ENCODE measurements at places on chromosomes 3 and 15. TPM values are rescaled to one million over a fixed set of nuclear protein-coding genes. Genes with fewer than 3 reads are reported as not detected.
A peak's percentile ranks its signal among the peaks of the same experiment; 100 is the strongest.

Gene ESYT3
- 1.6 TPM for total RNA-seq

Gene TUSC7
- total RNA-seq = not detected

DNA sequence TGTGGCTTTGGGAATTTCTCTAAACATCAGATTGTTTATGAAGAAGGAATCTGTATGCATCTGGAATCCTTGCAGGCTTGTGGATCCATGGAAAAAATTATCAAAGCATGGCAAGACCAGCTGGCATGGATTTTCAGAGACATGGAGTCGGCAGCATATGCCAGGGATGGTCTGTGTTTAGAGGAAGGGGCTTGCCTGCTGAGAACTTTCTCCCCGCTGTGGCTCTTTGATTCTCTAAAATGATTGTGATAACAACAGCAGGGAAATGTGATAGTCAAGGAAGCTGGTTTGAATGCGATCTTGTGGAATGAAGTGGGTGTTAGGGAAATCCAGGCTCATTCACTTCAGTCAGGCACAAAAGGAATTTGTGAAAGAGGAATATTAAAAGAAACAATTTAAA lies 245.7 kb upstream of the THRB start:
- peaks cover 53% of the 10 kb centered on the region for H3K27me3 ChIP-seq
- no peak overlapping the region for H3K27ac ChIP-seq
- DNase-seq = no peak
- H3K4me1 ChIP-seq = no peaks in the 10 kb centered on the region

DNA sequence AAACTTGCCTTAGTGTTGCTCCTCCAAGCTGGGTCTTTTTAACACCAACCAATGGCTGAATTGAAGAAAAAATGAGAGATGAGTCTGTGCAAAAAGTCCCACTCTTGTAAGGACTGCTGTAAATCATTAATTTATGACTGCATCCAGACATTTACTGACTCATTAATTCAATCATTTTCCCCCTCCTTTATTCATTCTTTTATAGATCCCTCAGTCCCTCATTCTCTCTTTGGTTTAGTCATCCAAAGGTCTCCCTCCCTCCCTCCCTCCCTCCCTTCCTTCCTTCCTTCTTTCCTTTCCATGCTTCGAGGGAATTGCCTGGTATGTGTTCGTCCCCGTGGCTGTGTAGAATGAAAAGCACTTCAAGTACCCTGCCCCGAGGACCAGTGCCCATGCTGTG lies 35.3 kb upstream of the MRPS22 start:
- H3K4me3 ChIP-seq = no peak overlapping the region
- H3K27ac ChIP-seq = peak overlapping the region; percentile 82
- H3K36me3 ChIP-seq = no peaks in the 10 kb centered on the region
- H3K27me3 ChIP-seq = no peaks in the 10 kb centered on the region
- H3K4me1 ChIP-seq = peaks cover 60% of the 10 kb centered on the region

Gene ZNF660
- not detected for total RNA-seq

GRCh38 chr15:76585576-76585897 lies 249.0 kb downstream of the ISL2 start:
- DNase-seq = no peak
- H3K27ac ChIP-seq = no peak overlapping the region
- no peaks in the 10 kb centered on the region for H3K27me3 ChIP-seq
- H3K4me1 ChIP-seq = no peaks in the 10 kb centered on the region
- 0 out of 2 replicates have a peak, but pooled peaks cover 2% of the 10 kb centered on the region for H3K36me3 ChIP-seq

GRCh38 chr3:174767853-174768382 lies 91.2 kb upstream of the NAALADL2 start:
- 0 out of 2 replicates have a peak overlapping the region, but pooled peaks have one; percentile 6 for H3K4me3 ChIP-seq
- H3K27me3 ChIP-seq = no peaks in the 10 kb centered on the region
- DNase-seq = peak; percentile 74
- peaks cover 39% of the 10 kb centered on the region for H3K4me1 ChIP-seq
- no peaks in the 10 kb centered on the region for H3K36me3 ChIP-seq

- H3K27me3 ChIP-seq = no peaks in the 10 kb centered on the region
- H3K4me1 ChIP-seq = peaks cover 11% of the 10 kb centered on the region
- H3K4me3 ChIP-seq = no peak overlapping the region
- H3K27ac ChIP-seq = no peak overlapping the region
- DNase-seq = no peak
Measured at GRCh38 chr3:149266736-149267135, 45.1 kb upstream of the CP start.

Gene KBTBD12
- total RNA-seq = not detected

- H3K27me3 ChIP-seq = no peaks in the 10 kb centered on the region
- no peaks in the 10 kb centered on the region for H3K4me1 ChIP-seq
- H3K36me3 ChIP-seq = no peaks in the 10 kb centered on the region
- no peak overlapping the region for H3K27ac ChIP-seq
- no peak overlapping the region for H3K4me3 ChIP-seq
- peak; percentile 26 for DNase-seq
Measured at GRCh38 chr15:50786871-50787270, 21.4 kb upstream of the SPPL2A start.

DNA sequence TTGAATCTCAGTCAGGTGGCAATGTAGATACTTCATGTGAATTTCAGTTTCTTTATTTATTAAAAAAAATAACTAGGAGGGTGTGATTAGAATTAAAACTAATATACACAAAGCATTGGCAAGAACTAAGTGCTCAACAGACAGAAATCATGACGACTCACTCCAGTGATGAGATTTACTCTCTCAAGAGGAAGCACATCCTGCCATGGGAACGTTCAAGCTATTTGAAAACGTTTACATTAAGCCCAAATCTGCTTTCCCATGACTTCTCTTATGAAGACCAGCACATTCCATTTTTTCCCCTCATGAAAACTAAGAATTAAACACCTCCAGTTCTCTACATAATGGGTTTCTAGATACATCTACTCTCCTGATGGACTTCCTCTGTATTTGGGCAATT lies 8.5 kb downstream of the WDR53 start:
- peak; percentile 20 for DNase-seq
- no peak overlapping the region for H3K4me3 ChIP-seq
- peaks cover 5% of the 10 kb centered on the region for H3K36me3 ChIP-seq
- H3K4me1 ChIP-seq = peaks cover 34% of the 10 kb centered on the region

- no peak overlapping the region for H3K27ac ChIP-seq
- H3K27me3 ChIP-seq = no peaks in the 10 kb centered on the region
- no peak overlapping the region for H3K4me3 ChIP-seq
Measured at GRCh38 chr3:49680493-49681231, 6.5 kb downstream of the APEH start.

Gene HOMER2
- total RNA-seq = 29.5 TPM

GRCh38 chr3:175656461-175656860 lies 797.3 kb downstream of the NAALADL2 start:
- no peak overlapping the region for H3K4me3 ChIP-seq
- H3K36me3 ChIP-seq = no peaks in the 10 kb centered on the region
- DNase-seq = peak; percentile 34
- H3K4me1 ChIP-seq = peaks cover 8% of the 10 kb centered on the region

DNA sequence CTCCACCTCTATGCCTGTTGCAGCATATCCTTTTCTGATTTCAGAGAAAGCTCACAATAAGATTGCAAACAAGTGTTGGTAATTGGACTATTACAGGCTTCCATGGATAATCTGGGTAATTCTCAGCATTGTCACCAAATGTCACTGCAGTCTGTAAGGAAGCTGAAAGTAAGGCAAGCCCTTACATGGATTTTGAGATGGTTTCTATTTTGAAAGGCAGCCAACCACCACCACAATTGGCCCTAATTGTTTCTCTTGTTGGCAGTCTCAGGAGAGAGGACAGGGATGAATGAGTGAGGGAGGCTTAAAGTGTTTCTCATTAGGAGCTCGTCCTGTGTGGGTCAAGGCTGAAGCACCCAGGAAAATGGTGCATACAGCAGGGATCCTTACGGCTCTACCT lies 879.9 kb downstream of the TUSC7 start:
- DNase-seq = no peak
- H3K27me3 ChIP-seq = no peaks in the 10 kb centered on the region
- no peak overlapping the region for H3K4me3 ChIP-seq
- no peak overlapping the region for H3K27ac ChIP-seq
- no peaks in the 10 kb centered on the region for H3K4me1 ChIP-seq

- no peaks in the 10 kb centered on the region for H3K27me3 ChIP-seq
- no peak overlapping the region for H3K4me3 ChIP-seq
- DNase-seq = no peak
- H3K27ac ChIP-seq = no peak overlapping the region
- peaks cover 11% of the 10 kb centered on the region for H3K36me3 ChIP-seq
- no peaks in the 10 kb centered on the region for H3K4me1 ChIP-seq
Measured at GRCh38 chr3:136899622-136900158, 37.7 kb downstream of the NCK1 start.

DNA sequence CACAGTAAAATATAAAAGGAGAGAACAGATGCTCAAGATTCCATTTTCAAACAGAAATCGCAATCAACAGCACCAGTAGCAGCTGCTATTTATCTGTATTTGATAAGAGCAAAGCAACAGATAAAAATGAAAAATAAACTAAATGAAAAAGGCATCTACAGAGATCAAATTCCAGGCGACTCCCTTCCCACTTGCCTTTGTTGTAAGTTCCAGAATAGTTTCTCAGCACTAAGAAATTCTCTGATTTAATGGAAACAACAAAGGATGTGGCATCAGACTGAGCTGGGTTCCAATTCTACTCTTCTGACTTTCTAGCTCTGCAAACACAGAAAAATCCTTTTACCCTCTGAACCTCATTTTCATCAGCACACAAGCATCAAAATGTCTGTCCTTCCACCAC lies 110.8 kb upstream of the MME start:
- DNase-seq = no peak
- H3K4me1 ChIP-seq = peaks cover 9% of the 10 kb centered on the region
- H3K4me3 ChIP-seq = no peak overlapping the region
- H3K36me3 ChIP-seq = no peaks in the 10 kb centered on the region
- H3K27me3 ChIP-seq = no peaks in the 10 kb centered on the region
- H3K27ac ChIP-seq = no peak overlapping the region

DNA sequence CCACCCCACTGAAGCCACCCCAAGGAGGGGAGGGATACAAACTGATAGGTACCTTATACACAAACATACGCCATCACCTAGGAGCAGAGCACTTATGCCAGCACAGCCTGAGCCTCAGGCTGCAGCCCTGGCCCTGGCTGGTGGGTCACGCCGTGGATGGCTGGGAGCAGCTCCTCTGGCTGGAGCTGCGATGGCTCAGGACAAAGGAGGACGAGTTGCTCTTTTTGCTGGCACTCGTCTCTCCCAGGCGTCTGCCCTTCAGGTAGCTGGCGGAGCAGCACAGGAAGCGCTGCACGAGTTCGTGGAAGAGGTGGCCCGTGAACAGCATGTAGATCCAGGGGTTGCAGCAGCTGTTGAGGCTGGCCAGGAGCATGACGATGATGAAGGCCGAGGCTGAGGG lies 16.6 kb downstream of the OXTR start:
- 0 out of 2 replicates have a peak, but pooled peaks cover 2% of the 10 kb centered on the region for H3K36me3 ChIP-seq
- H3K27me3 ChIP-seq = no peaks in the 10 kb centered on the region
- H3K27ac ChIP-seq = no peak overlapping the region
- DNase-seq = no peak
- H3K4me1 ChIP-seq = no peaks in the 10 kb centered on the region

DNA sequence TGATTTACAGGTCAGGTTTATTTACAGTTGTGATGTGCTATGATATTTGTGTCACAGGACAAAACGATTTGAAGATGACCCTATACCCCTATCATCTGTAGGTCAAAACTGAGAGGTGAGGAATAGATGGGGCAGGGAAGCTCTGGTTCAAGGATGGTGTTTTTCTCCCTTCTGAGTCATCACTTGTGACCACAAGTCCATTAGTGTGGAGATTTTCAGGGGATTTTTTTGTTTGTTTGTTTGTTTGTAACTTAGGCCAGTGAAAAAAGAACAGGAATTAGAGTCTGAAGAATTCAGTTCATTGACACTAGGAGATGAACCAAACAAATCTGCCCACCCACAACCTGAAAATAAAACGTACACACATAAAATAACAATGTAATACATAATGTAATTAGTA lies 62.7 kb upstream of the FAM98B start:
- H3K27ac ChIP-seq = no peak overlapping the region
- H3K4me3 ChIP-seq = no peak overlapping the region
- H3K4me1 ChIP-seq = no peaks in the 10 kb centered on the region
- no peaks in the 10 kb centered on the region for H3K27me3 ChIP-seq

Gene LYZL4
- total RNA-seq = not detected

Gene SOX2
- not detected for total RNA-seq

DNA sequence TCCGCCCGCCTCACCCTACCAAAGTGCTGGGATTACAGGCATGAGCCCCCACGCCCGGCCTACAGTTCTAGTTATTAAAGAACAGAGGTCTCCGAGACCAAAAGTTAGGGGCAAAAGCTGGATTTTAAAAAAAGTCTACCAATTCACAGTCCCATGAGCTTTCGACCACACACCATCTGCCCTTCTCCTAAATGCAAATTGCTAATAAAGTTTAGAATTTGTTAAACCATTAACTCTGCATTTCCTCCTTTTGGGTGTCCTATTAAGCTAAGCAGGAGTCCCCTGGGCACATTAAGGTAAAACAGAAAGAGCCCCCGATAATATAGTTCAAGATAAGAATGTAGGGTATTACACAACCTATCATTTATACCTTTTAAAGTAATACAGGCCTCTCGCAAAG lies 322.7 kb downstream of the FOXP1 start:
- no peak overlapping the region for H3K4me3 ChIP-seq
- peaks cover 32% of the 10 kb centered on the region for H3K4me1 ChIP-seq
- DNase-seq = no peak
- no peaks in the 10 kb centered on the region for H3K27me3 ChIP-seq

- H3K4me3 ChIP-seq = no peak overlapping the region
- H3K27ac ChIP-seq = no peak overlapping the region
- H3K27me3 ChIP-seq = peaks cover 42% of the 10 kb centered on the region
Measured at GRCh38 chr15:91171334-91171733, 71.3 kb downstream of the SV2B start.

Gene CHAC1
- 13.3 TPM for total RNA-seq

DNA sequence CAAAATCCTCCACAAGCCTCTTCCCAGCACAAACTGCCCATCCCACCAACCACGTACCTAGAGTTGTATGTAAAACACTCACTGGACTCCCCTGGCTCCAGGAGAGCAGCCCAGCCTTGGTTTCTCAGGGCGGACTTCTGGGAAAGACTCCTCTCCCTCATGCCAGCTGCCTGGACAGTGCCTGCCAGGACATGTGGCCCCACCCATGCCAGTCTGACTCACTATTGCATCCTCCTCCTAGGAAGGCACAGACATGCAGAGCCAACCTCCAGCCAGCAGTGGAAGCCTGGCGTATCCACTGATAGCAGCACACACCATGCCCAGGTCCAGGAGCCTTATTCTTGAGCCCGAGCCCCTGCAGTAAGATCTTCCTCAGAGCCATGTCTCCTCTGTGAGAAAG lies 8.6 kb downstream of the PKM start:
- peak overlapping the region; percentile 26 for H3K27ac ChIP-seq
- DNase-seq = peak; percentile 75
- H3K27me3 ChIP-seq = no peaks in the 10 kb centered on the region
- peaks cover 72% of the 10 kb centered on the region for H3K36me3 ChIP-seq
- no peak overlapping the region for H3K4me3 ChIP-seq

DNA sequence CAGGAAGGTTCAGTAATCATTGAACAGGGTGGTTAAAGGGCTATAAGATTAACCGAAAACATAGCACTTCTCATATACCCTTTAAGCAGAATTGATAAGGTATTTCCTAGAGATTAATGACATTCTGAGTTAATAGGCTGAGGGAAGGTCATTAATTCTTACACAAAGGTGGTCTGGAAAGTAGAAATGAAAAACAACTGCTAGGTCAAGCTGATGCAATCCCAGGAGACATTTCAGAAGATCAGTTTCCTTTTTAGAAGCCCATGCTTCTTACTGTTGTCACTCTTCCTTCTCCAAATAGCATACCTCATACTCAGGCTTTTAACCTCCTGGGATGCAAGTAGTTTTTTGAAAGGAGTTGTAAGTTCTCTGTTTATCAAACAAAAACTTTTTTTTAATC lies 8.8 kb downstream of the FILIP1L start:
- DNase-seq = no peak
- no peak overlapping the region for H3K4me3 ChIP-seq
- peak overlapping the region; percentile 88 for H3K27ac ChIP-seq
- H3K36me3 ChIP-seq = no peaks in the 10 kb centered on the region
- no peaks in the 10 kb centered on the region for H3K27me3 ChIP-seq
- peaks cover 58% of the 10 kb centered on the region for H3K4me1 ChIP-seq
